ENCODE measurements at places on chromosomes 1 and 21.

DNA sequence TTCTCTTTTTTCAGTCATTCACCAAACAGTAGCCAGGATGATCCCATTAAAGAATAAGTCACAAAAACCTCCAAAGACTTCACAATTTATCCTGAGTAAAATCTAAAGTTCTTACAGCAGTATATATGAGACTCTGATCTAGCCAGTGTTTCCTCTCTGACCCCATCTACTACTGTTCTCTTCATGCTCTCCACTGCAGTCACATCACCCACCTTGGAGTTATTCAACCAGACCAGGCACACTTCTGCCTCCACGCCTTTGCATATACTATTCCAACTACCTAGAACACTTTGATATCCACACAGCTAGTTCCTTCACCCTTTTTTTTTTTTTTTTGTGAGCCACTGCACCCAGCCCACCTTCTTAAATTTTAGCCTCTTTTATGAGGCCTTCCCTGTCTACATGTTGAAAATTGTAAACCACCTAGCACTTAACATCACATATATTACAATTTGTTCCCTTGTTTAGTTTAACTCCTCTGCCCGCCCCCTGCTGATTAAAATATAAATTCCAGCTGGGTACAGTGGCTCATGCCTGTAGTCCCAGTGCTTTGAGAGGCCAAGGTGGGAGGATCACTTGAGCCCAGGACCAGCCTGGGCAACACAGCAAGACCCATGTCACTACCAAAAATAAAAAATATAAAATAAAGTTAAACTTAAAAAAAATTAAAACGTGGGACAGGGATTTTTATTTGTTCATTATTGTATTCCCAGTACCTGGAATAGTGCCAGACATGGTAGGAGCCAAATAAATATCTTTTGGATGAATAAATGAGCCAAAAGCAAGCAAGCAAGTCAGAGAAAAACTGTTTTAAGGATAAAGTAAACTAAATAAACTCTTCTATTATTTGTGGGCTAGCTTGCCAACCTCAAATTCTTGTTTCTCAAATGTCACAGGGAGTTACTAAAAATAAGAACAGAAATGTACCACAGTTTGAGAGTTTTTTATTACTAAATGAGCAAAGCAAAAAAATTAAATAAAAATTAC lies 35.2 kb upstream of the MUTYH start:
- DNase-seq = no peak

GRCh38 chr1:30675761-30676160 lies 47.6 kb downstream of the MATN1 start:
- no peak for DNase-seq

GRCh38 chr1:12592496-12592895 lies 25.5 kb downstream of the DHRS3 start:
- DNase-seq = no peak

DNA sequence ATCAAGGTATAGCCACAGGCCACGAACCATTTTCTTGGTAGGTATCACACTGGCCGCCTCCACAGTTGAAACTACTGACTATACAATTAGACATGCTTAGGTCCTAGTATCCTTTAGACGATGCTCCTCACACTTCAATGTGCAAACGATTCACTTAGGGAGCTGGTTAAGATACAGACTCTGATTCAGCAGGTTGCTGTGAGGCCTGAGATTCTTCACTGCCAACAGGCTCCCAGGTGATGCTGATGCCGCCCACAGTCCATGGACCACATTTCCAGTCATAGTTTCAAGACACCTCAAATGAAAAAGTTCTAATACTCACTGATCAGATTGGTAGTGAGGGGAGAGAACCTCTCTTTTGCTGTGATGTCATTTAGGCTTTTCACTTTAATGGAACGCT lies 6.8 kb downstream of the ATP5PO start:
- DNase-seq = no peak

DNA sequence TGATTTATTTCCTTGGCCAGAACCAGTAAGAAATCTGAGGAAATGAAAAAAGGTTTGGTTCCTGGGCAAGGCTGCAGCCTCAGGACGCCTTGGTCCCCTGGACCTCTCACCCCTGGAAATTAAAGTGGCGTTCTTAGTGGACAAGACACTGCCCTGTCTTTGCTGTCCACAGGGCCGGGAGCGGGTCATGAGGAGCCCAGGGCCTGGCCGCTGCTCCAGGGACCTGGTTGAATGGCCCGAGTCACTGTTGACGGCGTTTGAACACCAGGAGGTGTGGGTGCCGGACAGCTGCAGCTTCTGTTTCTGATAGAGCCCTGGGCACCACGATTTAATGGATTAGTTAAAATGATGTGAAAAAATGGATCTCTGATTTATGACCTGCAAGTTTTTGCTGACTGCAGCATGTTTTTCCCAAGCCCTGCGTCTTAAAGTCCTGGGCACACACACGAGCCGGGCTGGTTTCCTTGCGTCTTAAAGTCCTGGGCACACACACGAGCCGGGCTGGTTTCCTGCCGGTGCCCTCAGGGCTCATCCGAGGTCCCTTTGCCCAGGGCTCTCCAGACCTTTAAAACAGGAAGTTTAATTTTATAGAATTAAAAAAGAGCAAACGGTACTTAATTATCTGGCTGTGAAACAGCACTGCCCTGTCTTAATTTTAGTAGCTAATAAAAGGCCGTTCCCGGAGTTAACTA lies 74.1 kb upstream of the ACTRT2 start:
- no peak for DNase-seq

All from D721Med (cell line).